ENCODE measurements at places on chromosomes 4 and X.

GRCh38 chrX:115449742-115450141 lies 111.2 kb upstream of the PLS3 start:
- DNase-seq = no peak

- DNase-seq = no peak
These were observed 51.9 kb upstream of the LAS1L start for GRCh38 chrX:65586491-65586890.

GRCh38 chr4:131370846-131371245 lies 1778.2 kb upstream of the PCDH10 start:
- no peak for DNase-seq

- no peak for DNase-seq
These were observed 169.3 kb downstream of the RCHY1 start for GRCh38 chr4:75344915-75345314.

- DNase-seq = no peak
These were observed 47.8 kb upstream of the DDX53 start for GRCh38 chrX:22952010-22952409.

GRCh38 chr4:148330724-148331123 lies 111.5 kb downstream of the NR3C2 start:
- no peak for DNase-seq

- no peak for DNase-seq
These were observed 272.9 kb downstream of the PPP1R2C start for GRCh38 chrX:42505016-42505415.

GRCh38 chr4:78749972-78750727 lies 26.0 kb upstream of the BMP2K start:
- DNase-seq = no peak

- DNase-seq = no peak
These were observed 12.4 kb downstream of the BOD1L1 start for GRCh38 chr4:13615161-13615560.

DNA sequence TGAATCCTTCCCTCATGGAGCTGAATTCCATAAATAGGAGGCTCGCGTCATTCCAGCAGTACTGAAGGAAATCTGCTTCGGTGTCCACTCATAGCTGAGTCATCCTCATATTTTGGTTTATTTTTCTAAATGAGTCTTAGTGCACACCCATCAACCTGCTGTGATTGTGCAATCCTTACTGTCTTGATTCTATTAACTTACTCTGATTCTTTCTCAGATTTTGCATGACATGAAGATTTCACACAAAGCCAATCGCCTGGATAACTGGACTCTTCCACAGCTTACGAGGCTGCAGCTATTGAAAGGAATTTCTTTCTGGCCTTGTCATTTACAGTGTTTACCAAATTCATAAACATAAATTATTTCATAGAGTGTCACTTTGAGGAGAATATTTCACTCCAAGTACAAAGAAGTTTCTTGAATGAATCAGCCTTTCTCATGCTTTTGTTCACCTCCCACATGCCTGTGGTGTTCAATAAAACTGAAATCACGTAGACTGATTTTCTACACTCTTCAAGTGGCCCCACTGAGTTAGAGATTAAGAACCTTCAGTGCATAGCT lies 207.6 kb upstream of the SLITRK2 start:
- no peak for DNase-seq

DNA sequence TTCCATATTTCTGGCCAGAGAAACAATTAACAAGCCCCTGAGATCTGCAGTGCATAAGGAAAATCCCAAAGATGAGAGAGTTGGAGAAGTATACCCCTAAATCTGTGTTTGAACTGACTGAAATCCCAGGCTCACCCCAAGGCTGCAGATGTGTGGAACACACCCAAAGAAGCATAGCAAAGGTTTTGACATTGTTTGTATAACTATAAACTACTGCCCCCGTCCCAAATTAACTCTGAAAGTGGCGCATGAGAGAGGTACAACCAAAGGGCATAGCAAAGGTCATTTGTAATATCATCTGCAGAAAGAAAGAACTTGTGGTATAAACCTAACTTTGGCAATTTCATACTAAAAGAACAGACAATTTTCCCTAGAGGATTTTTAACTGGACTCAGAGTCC lies 157.9 kb downstream of the DCAF12L1 start:
- DNase-seq = no peak

DNA sequence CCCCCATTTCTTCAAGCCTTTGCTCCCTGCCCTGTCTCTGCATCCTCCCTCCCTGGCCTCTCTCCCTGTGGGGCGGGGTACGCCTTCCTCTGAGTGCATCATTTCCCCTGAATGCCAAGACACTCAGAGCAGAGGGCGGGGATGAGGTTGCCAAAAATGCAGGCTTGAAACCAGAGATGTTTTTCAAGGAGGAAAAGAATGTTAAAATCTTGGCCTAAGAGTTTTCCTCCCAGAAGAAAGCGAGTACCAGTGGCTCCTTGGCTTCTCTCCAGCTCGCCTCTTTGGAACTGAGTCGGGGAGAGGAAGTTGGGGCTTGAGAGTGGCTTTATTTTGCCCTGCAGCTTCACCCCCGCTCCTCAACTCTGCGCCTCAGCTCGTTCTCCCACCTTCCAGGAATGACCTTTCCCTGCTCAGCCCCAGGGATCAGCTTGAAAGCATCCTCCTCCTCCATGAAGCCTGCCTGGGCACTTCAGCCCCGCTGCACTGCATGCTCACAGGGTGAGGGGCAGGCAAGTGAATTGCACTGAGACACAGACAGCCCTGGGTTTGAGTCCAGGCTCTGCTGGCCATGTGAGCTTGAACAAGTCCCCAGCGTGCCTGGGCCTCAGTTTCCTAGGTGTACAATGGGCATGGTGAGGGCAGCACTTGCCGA lies 57.5 kb upstream of the SORCS2 start:
- DNase-seq = no peak

Data from nucleus accumbens (tissue), 56 donors.